ENCODE measurements at places on chromosomes 6 and 20. TPM values are rescaled to one million over a fixed set of nuclear protein-coding genes. Genes with fewer than 3 reads are reported as not detected.

Gene TCP1
- 126 TPM for total RNA-seq

Gene MEP1A
- not detected for total RNA-seq

Gene MUC22
- not detected for total RNA-seq

Gene GNRH2
- 0.39 TPM for total RNA-seq

Gene CDSN
- 69.1 TPM for total RNA-seq

Gene LAMP5
- total RNA-seq, result not detected

Gene MCCD1
- total RNA-seq, result not detected

Gene GNAS-AS1
- 1.2 TPM for total RNA-seq

Gene HSPA1A
- 65.7 TPM for total RNA-seq

Gene UBD
- total RNA-seq, result not detected

Gene SALL4
- total RNA-seq, result not detected

Gene MACROD2
- total RNA-seq, result 0.65 TPM

Gene CNR1
- total RNA-seq, result not detected

Gene MAPK13
- 0.43 TPM for total RNA-seq

Gene GHRH
- not detected for total RNA-seq

Gene NKX2-2
- total RNA-seq, result not detected

Gene CCN6
- total RNA-seq, result not detected

Gene TPX2
- 11.4 TPM for total RNA-seq

Gene PTK6
- total RNA-seq, result 0.22 TPM

Gene MAD2L1BP
- 20.8 TPM for total RNA-seq

Gene VSX1
- total RNA-seq, result not detected

Gene BPIFB1
- not detected for total RNA-seq

Gene CST2
- total RNA-seq, result not detected
